Aorta (tissue), 5 donors: ENCODE measurements at places on chromosomes 7 and 10. TPM values are rescaled to one million over a fixed set of nuclear protein-coding genes. Genes with fewer than 3 reads are reported as not detected.

The ZNF394 gene
- 29.1 TPM for total RNA-seq

The HELLS gene
- total RNA-seq: 3.7 TPM

The BMPR1A gene
- total RNA-seq: 104 TPM

- no peak overlapping the region for H3K4me3 ChIP-seq
- H3K4me1 ChIP-seq: no peaks in the 10 kb centered on the region
- no peaks in the 10 kb centered on the region for H3K27me3 ChIP-seq
- no peak overlapping the region for H3K27ac ChIP-seq
These were observed 271.5 kb upstream of the FZD8 start for GRCh38 chr10:35913628-35914027.

The ITPRID1 gene
- not detected for total RNA-seq

The OGDHL gene
- total RNA-seq: not detected

GRCh38 chr7:93310346-93310745, 78.2 kb downstream of the VPS50 start:
- no peaks in the 10 kb centered on the region for H3K4me1 ChIP-seq
- H3K36me3 ChIP-seq: peaks cover 10% of the 10 kb centered on the region
- H3K27ac ChIP-seq: no peak overlapping the region

DNA sequence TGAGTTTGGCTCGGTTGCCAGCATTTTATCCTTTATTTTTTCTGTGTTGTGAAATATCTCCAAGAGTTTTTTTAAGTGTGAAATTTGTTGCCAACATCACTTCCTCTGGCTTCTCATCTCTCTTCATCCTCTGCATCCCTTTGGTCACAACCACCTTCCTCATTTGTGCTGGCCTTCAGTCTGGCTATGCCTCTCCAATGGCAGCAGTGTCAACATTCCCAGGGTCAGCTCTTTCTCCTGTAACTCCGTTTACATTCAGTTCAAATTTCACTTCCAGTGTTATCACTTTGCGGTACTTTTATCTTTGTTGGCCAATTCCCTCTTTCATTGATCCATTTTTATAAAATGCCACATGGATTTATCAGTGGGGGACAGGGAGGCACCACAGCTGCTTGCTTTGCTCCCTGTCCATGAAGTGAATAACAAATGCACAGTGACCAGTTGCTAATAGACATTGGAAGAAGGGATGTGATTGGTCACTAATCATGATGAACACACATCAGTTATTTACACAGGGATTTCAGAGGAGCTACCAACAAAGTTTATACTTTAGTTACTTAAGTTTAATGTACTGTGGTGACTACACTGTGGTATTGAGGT, 311.4 kb upstream of the LRGUK start:
- H3K4me1 ChIP-seq: no peaks in the 10 kb centered on the region
- DNase-seq: no peak

- H3K36me3 ChIP-seq: no peaks in the 10 kb centered on the region
- no peaks in the 10 kb centered on the region for H3K27me3 ChIP-seq
- H3K4me3 ChIP-seq: no peak overlapping the region
- no peaks in the 10 kb centered on the region for H3K4me1 ChIP-seq
These were observed 178.2 kb upstream of the NRG3 start for GRCh38 chr10:81696609-81697388.

GRCh38 chr7:92042056-92042737, 92.1 kb downstream of the CYP51A1 start:
- DNase-seq: no peak
- H3K27ac ChIP-seq: no peak overlapping the region
- no peaks in the 10 kb centered on the region for H3K27me3 ChIP-seq
- H3K4me3 ChIP-seq: no peak overlapping the region
- H3K4me1 ChIP-seq: no peaks in the 10 kb centered on the region
- H3K36me3 ChIP-seq: no peaks in the 10 kb centered on the region

DNA sequence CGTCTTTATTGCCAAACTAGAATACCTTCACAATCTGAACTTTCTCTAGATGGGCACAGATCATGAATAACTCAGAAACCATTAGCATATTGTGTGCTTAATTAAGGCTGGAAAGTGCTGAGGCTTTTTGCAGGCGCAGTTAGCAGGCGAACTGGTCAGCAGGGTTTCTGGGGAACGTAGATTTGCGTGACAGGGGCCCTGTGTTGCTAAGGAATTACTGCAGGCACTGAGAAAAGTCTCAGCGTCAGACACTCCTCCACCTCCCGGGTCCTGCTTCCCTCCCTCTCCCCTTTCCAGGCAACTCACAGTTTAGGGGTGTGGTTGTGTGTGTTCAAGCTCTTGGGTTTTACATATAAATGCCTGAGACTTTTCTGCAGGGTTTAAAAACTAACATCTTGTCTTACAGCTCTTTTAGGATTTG, 2.2 kb downstream of the MAP3K8 start:
- H3K4me3 ChIP-seq: peak overlapping the region; percentile 92
- H3K4me1 ChIP-seq: no peaks in the 10 kb centered on the region
- peaks cover 3% of the 10 kb centered on the region for H3K36me3 ChIP-seq
- H3K27ac ChIP-seq: no peak overlapping the region
- peak; percentile 71 for DNase-seq

DNA sequence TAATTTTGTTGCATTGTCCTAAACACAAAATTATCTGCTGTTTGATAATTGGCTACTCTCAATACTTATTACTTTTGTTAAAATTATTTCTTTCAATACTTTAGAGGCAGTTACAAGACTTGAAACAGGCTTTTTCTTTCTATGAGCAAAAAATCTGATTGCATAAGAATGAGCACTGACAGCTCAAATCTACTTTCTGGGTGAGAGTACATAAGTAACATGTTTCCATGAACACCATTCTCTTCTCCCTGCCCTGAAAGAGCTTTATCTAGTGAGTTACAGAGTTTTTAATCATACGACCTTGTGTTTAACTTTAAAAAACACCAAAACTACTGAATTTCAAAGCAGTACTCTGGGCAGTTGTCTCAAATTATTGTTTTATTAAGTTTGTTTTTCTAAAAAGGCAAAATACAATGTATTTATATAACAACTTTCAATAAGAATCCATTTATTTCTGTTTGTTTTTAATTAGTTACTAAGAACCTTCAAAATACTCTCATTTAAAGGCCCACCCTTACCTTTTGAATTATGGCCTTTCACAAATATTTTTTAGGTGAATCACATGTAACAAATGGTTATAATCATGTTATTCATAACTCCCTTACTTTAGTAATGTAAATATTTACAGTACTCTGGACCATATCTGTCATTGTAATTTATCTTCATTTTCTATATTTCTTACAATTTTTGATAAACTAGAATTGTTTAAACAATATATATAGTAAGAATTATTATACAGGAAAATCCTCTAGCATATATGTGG, 23.0 kb upstream of the TFAM start:
- H3K4me3 ChIP-seq: no peak overlapping the region
- H3K4me1 ChIP-seq: no peaks in the 10 kb centered on the region
- H3K27me3 ChIP-seq: no peaks in the 10 kb centered on the region
- no peak for DNase-seq
- H3K27ac ChIP-seq: no peak overlapping the region

GRCh38 chr7:116271963-116272886, 61.9 kb downstream of the TES start:
- peaks cover 3% of the 10 kb centered on the region for H3K4me1 ChIP-seq
- no peaks in the 10 kb centered on the region for H3K36me3 ChIP-seq
- H3K27ac ChIP-seq: peak overlapping the region; percentile 97
- H3K4me3 ChIP-seq: no peak overlapping the region

DNA sequence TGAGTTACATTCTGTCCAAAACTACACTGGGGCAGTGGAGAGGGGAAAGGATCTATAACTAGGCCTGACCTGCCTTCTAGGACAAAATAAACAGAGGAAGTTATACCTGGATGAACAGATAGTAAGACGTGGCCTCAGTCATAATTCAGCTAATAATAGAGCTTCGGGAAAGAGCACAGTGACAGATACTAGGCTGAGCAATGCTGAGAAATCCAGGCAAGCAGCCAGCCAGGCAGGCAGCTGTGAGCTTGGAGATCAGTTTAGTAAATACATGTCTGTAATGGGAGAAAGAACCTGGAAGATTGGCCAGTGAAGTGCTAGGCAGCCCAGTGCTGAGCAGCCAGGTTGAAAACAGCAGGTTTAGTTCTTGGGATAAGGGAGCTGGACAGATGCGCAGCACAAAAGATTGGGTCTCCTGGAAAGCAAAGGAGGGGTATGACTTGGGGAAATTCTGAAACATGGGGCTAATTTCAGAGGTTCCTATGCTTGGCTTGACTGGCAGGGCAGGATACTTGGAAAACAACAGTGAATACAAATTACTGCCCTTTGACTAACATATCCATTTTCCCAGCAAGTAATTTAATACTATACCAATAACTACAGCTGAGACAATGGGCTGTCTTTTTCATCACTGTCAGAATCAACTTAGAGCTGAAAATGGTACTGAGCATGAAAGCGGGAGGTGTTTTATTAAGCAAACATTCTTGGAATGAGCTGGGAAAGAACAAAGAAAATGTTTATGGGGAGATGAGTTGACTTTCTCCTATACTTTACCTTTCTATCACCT, 140.8 kb downstream of the DGKB start:
- no peak overlapping the region for H3K4me3 ChIP-seq
- no peaks in the 10 kb centered on the region for H3K36me3 ChIP-seq
- H3K27me3 ChIP-seq: no peaks in the 10 kb centered on the region
- H3K4me1 ChIP-seq: no peaks in the 10 kb centered on the region

The ARMC3 gene
- not detected for total RNA-seq

GRCh38 chr7:110358028-110358427, 732.9 kb upstream of the LRRN3 start:
- H3K36me3 ChIP-seq: no peaks in the 10 kb centered on the region
- no peak overlapping the region for H3K4me3 ChIP-seq
- H3K4me1 ChIP-seq: no peaks in the 10 kb centered on the region
- H3K27ac ChIP-seq: no peak overlapping the region

The C7orf33 gene
- not detected for total RNA-seq

GRCh38 chr7:783556-784490, 48.5 kb upstream of the SUN1 start:
- H3K36me3 ChIP-seq: no peaks in the 10 kb centered on the region
- H3K4me3 ChIP-seq: no peak overlapping the region
- no peaks in the 10 kb centered on the region for H3K27me3 ChIP-seq
- no peaks in the 10 kb centered on the region for H3K4me1 ChIP-seq

The LAMB4 gene
- total RNA-seq: 0.24 TPM

DNA sequence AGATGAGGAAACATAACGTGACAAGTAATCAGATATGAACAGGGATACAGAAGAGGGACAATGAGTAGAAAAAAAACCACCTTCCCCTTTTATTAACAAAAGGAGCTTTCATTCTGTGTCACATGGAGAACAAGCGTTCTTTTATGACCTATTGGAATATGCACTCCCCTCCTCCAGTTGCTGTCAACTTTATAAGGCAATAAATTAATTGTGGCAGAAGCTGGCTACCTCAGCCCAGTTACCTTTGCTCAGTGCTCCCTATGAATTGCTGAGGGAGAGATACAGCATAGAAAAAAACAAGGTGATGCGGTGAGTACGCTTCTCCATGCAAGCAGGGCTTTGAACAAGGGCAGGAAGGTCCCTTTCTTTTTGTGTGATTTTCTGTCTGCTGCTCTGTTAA, at the start of gene MGAM2:
Gene MGAM2, plus strand, starts transcription at position 220 of the 400 bp plus-strand sequence. CDS start 5,156 bp downstream, outside the sequence.
- no peak for DNase-seq
- no peak within 1 kb of the TSS for H3K4me3 ChIP-seq
- H3K4me1 ChIP-seq: no peaks in the 10 kb centered on the region
- no peaks in the 10 kb centered on the region for H3K27me3 ChIP-seq
- no peak within 1 kb of the TSS for H3K27ac ChIP-seq

GRCh38 chr7:149886018-149886415, 12.2 kb downstream of the ATP6V0E2 start:
- no peak for DNase-seq
- H3K27me3 ChIP-seq: no peaks in the 10 kb centered on the region
- H3K4me1 ChIP-seq: no peaks in the 10 kb centered on the region
- no peak overlapping the region for H3K27ac ChIP-seq

The ENTPD1 gene
- 77.8 TPM for total RNA-seq

DNA sequence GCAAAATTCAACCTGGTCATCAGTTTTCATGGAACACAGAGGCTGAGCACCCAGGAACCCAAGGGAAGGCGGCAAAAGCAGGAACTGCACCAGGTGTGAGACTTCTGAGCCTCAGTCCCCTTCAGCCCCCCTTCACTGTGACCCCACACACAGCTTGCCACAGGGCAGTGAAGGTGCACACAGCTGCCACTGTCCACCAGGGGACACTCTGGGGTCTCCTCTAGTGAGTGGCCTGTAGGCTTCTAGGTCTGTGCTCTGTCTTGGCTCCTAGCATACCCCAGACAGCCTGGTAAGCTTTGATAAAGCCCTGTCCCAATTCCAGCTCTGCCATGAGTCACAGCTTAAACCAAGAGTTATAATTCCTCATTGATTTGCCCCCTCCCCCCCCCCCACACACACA, 12.1 kb downstream of the KCNH2 start:
- H3K4me1 ChIP-seq: no peaks in the 10 kb centered on the region
- H3K27ac ChIP-seq: no peak overlapping the region
- no peak for DNase-seq
- no peaks in the 10 kb centered on the region for H3K27me3 ChIP-seq
- no peak overlapping the region for H3K4me3 ChIP-seq

The NME8 gene
- total RNA-seq: 1.2 TPM

The CYP2C18 gene
- not detected for total RNA-seq

The OLAH gene
- 1.1 TPM for total RNA-seq
